ENCODE measurements at places on chromosomes 12 and 14.

DNA sequence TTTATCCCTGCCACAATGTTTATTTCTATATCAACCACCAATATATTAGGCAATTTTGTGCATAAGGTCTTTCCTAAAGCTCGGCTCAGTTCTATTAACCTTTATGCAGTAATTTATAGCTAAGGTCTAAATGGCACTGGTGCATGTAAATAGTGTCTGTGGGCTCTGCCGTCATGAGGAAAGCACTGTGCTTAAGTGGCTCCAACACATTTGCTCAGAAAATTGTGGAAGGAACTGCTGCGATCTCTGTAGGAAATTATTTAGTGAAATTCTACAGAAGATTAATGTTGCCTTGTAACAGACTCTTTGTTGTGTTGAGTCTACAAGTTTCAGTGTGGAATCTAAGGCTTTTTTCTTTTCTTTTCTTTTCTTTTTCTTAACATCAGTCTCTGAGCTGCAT, 54.0 kb upstream of the EGLN3 start:
- no peak for DNase-seq

DNA sequence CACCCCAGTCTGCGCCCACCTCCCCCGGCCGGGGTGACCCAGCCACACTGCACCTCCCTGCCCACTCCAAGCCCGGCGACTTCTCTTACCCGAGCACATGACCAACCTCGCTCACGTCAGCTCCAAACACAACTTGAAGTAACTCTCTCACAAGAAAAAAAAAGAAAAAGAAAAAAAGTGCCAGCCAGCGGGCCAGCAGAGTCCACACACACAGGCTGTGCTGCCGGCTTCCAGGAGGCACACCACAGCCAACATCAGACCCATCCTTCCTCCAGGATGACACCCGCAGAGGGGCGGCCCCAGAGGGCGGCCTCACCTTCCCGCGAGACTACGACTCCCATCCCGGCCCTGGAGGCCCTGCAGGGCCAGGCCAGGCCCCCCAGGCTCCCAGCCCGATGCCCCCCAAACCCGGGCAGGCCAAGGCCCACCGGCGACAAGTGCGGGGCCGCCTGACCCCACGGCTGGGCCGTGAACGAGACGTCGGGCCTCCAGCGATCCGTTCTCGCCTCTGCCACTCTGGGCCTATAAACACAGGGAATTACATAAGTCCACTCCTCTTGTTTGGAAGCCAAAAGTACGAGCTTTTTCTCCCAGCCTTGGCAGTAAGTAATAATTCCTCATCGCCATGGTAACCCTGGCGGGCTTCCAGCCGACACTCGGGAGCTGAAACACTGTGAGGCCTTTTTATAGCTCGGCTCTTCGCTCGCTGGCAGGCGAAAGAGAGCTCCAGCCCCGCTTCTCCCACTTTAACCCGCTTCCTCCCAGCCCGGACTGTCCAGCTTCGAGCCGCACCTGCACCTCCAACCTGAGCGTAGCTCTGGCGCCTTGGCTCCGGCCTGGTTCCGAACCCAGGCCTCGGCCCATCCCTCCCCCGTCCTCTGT, 49.1 kb downstream of the NCOR2 start:
- DNase-seq, result no peak

GRCh38 chr12:44582521-44582920, 293.6 kb downstream of the NELL2 start:
- DNase-seq, result no peak

GRCh38 chr12:64538121-64538520, 72.2 kb upstream of the RASSF3 start:
- DNase-seq, result no peak

GRCh38 chr14:94213021-94213420, 38.9 kb downstream of the PPP4R4 start:
- DNase-seq, result no peak

GRCh38 chr12:124487066-124487833, 80.2 kb downstream of the NCOR2 start:
- DNase-seq, result no peak

GRCh38 chr12:82015623-82016347, 256.6 kb upstream of the PPFIA2 start:
- DNase-seq, result no peak

GRCh38 chr14:56002876-56003625, 115.2 kb upstream of the PELI2 start:
- no peak for DNase-seq
